ENCODE measurements at places on chromosomes 7 and 10.
A peak's percentile ranks its signal among the peaks of the same experiment; 100 is the strongest.

GRCh38 chr10:31099664-31100063 is 68.0 kb upstream of the ZNF438 start:
- no peak for DNase-seq

GRCh38 chr10:113753020-113753692 is 1.7 kb downstream of the PLEKHS1 start:
- DNase-seq, result no peak

DNA sequence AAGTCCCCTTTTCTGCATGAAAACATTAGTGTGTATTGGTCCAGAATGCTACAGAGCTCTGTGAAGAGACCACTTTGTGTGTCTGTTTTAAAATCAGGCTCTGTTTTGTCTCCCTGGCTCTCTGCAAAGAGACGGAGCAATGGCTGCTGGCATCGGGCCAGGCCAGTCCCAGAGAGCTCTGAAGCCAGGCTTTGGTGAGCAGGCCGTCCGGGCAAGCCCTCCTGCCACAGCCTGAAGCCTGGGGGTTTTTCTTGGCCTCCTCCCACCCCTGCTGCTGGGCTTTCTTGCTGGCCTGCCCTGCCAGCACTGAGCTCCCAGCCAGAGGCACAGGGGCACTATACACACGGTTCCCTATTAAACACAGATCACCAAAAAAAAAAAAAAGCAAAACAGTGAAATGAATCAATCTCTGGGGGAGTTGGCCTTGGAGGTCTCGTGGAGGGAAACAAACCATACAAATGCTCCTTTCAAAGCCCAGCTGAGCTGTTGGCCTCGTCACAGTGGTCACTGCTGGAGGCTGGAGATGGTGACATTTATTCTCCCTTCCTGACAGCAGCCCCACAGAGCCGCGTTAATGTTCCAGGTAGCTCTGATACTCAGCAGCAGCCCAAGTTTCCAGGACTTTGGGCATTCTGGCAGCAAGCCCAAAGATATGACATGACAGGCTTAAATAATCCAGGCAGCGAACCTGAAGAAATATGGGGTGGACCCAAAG is 237.2 kb downstream of the TCF7L2 start:
- DNase-seq, result peak; percentile 16

DNA sequence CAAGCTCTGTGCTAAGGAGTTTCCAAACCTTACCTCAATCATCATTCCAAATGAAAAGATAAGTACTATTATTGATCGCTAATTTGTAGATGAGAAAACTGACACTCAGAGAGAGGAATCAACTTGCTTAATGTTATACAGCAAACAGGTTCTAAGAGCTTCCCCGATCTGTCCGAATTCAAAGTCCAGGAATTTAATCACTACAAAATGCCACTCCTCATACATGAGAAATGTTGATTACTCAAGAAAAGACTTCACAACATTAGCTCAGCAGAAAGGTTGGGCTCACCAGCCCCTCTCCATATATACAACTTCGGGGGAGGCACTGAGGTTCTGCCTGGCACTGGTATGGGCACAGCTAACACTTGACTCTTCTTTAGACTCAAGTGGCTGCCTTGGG is 80.7 kb downstream of the SLC16A9 start:
- no peak for DNase-seq

DNA sequence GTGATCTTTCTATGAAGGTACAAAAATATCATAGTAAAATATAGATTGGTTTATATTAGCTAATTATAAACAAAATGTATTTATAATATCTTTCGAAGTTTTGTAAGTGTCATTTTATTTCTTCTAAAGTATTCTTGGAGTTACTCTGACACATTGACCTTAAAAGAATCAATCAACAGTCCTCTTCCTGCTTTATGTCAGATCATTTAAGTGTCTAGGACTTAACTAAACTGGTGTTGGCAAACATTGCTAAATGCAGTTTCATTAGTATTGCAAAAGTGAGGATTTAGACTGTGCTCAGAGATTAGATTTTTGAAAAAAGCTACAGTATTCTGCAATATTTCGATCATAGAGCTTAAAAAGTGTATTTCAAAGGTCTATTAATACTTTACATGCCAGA is 10.3 kb downstream of the GLCCI1 start:
- no peak for DNase-seq

DNA sequence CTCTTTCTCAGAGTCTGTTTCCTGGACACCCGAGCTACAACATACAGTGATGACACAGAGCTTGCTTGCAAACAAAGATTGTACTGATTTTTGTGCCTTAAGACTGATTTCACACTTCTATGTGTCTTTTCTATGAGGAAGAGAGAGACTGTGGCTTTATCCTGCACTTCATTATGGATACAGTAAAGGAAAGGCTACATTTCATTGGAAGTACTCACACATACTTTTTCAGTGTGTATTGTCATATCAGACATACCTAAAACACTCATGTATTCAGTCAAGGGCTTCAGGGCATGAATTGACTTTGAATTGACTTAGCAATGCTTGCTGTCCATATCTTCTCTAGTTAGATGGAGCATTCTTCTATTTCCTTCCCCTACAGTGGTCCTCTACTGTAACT is 135.5 kb upstream of the IMMP2L start:
- no peak for DNase-seq

- no peak for DNase-seq
These were observed 679.3 kb downstream of the TYW1 start for GRCh38 chr7:67675971-67676370.

DNA sequence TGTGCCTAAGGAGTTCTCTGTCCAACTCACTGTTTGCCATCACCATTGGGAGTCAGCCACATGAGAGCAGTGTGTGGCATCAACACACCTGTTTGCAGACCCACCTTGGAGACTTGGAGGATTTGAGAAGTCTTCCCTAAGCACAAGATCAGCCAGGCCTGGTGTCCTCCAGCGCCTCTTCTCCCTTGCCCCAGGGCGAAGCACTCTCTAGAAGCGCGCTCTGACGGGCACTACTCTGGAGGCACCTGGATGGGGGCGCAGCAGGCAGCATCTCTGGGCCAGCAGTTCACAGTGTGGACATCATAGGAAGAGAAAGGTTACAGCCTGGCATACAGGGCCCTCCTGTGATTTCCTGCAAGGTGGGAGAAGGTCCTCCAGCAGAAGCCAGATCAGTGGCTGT is 289.3 kb downstream of the CELF2 start:
- no peak for DNase-seq

DNA sequence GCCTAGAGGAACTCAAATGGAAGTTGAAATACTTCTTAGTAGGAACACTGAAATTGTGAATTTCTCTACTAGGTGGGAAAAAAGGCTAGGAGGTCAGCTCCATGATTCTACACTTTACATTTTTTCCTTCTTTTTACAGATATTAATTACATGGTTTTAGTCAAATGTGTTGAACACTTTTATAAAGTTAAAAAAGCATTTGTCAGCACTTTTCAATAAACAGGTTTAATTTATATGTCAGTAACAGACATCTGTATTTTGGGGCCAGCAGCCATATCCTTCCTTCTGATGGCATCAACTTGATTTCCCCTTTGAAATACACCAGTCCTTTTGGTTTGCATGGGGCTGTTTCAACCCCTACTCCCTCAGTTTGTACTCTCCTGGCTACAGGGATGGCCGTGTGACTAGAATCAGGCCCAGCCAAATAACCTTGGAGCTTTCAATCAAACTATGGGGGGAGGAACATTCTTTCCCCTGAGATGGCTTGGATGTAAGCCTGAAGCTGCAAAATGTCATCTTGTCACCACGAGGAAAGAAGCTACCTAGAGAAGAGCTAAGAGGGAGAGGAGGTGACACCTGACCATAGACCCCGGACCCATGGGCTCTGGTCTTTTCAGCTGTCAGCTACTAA is 171.0 kb upstream of the NEBL start:
- no peak for DNase-seq

GRCh38 chr7:108770981-108771745 is 201.5 kb downstream of the DNAJB9 start:
- DNase-seq, result no peak

DNA sequence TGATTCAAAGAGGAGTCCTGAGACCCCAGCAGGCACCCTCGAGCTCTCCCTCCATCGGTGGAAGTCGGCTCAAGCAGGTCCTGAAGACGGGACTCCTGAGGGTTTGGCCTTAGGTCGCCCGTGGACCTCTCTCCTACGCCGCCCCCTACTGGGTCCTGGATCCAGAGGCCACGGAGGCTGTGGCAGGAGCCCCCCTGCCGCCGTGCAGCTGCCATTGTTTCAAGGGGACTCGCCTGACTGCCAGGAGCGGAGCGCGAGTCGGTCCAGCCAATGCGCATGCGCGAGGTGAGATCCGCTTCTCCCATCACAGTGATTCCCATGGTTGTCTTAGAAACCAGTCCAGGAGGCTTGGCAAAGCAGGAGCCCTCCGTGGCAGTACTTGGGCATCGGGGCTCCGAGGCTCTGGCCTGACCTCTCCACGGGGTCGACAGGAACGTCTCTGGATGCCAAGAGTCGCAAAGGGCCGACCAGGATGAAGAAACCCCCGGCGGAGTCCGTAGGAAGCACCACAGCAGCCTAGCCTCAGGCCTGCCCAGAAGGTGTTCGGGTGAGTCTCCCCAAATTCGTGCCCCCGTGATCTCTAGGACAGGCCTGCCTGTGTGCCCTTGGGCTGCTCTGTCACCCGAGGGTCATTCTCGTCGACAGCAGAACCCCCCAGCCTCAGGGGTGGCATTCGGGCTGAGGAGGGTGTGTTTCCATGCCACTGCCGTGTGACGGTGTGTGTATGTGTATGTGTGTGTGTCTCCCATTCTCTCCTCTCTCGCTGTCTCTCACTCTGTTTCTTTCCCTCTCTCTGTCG is 322.3 kb downstream of the ZNF716 start:
- no peak for DNase-seq

DNA sequence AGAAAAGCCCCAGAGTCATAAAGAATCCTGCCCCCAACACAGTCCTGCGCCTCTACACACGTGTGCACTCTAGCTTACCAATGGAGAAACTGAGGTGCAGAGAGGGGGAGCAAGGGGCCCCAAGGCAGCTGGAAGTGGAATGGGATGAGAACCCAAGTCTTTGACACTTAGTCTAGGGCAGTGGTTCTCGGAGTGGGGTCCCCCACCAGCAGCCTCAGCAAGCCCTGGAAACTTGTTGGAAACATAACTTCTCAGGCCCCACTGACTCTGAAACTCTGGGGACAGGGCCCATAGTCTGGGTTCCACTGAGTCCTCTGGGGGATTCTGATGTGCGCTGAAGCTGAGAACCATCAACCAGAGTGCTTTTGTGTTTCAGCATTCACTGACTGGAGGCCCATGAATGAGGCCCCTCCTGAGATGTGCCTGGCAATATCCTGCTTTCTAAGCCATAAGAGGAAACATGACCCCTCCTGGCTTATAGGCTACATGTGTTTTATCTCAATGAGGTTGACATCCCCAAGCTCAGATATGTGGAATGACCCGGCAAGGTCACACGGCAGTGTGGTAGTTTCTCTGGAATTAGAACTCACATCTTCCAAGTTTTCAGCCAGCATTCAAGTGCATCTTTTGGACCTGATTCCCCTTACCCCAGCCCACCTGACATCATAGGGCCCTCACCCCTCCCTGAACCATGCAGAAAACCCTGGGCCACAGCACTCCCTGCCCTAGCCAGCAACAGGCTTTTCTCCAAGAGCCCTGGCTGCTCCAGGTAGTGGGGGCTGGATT is 147.3 kb upstream of the PCBD1 start:
- no peak for DNase-seq
